ENCODE measurements at places on chromosomes 13 and 19.

DNA sequence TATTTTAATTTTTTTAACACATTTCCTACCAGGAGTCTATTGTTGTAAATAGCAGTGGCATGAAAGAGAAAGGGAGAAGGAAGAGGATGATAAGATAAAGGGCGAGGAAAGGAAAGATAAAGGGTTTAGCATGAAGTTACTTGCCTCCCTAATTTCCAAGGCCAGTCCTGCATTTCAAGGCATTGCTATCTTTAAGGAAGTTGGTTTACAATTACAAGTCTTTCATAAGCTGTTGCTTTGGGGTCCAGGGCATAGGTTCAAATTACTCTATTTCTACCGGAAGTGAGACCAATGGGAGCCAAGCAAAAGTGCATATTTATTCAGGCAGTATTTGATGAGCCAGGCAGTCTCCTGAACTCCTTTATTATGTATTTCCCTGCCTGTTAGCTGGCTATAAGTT, 27.7 kb upstream of the UBL3 start:
- DNase-seq: no peak
- no peak overlapping the region for H3K27ac ChIP-seq
- no peaks in the 10 kb centered on the region for H3K27me3 ChIP-seq

DNA sequence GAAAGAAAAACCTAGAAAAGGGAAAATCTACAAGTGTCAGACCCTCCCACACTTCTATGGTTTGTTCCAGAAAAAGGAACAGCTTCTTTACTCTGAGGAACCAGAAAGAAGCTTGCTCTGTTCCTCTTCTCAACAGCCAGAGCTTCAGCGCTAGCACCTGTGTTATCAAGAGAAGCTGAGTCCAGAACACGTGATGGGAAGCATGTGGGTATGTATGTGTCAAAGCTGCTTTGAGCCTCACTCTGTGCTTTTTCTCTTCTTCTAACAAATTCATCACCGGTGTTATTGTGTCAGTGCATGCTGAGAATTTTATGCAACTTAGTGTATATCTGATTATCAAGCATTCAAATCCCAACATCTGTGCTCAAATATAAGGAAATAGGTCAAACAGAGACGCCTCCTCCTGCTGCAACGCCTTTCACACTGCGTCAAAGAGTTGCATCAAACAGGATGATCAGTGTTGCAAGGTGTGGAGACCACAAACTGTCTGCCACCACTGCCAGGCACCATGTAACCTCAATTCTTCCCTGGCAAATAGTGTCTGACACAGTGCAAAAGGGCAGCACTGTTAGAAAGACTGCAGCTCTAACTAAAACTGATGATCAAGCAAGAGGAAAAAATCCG, 83.9 kb downstream of the LRRC63 start:
- no peaks in the 10 kb centered on the region for H3K4me1 ChIP-seq
- H3K27ac ChIP-seq: no peak overlapping the region
- DNase-seq: no peak
- no peaks in the 10 kb centered on the region for H3K36me3 ChIP-seq
- H3K4me3 ChIP-seq: no peak overlapping the region

- DNase-seq: no peak
- no peaks in the 10 kb centered on the region for H3K4me1 ChIP-seq
- no peak overlapping the region for H3K4me3 ChIP-seq
- H3K27ac ChIP-seq: no peak overlapping the region
- H3K27me3 ChIP-seq: peaks cover 23% of the 10 kb centered on the region
These were observed 158.8 kb downstream of the NHLRC3 start for GRCh38 chr13:39196965-39197646.

- no peak overlapping the region for H3K4me3 ChIP-seq
- H3K27ac ChIP-seq: no peak overlapping the region
- peaks cover 5% of the 10 kb centered on the region for H3K36me3 ChIP-seq
- no peak for DNase-seq
- peaks cover 21% of the 10 kb centered on the region for H3K4me1 ChIP-seq
These were observed 18.9 kb downstream of the SLC7A1 start for GRCh38 chr13:29576581-29576980.

DNA sequence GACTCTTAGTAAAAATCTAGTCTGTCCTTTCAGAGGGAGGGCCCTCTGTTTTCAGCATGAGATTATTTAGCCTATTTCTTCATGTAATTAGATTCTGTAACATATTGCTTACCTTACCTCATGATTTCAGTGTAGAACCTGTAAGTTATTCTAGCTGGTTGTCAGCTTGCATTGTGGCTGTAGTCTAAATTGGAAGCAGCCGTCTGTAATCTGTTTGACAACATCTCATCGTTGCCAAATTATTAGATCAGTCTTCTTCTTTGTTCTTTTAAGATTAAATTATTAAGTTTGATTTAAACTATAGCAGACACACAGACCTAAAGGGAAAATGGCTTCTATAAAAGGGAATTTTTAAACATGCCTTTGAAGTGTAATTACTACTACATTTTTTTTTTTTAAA, 34.8 kb downstream of the SLAIN1 start:
- H3K4me3 ChIP-seq: no peak overlapping the region
- H3K4me1 ChIP-seq: peaks cover 20% of the 10 kb centered on the region
- DNase-seq: no peak

- no peak for DNase-seq
- no peak overlapping the region for H3K27ac ChIP-seq
- no peaks in the 10 kb centered on the region for H3K4me1 ChIP-seq
- H3K4me3 ChIP-seq: no peak overlapping the region
- no peaks in the 10 kb centered on the region for H3K27me3 ChIP-seq
These were observed 15.4 kb upstream of the KPTN start for GRCh38 chr19:47499371-47499770.

GRCh38 chr19:38425810-38426466, at the start of gene RASGRP4:
Gene RASGRP4 (minus strand): TSS chr19:38426219. CDS start chr19:38426091, 128 bp downstream.
- peaks cover 29% of the 10 kb centered on the region for H3K27me3 ChIP-seq
- no peak within 1 kb of the TSS for H3K4me3 ChIP-seq
- H3K4me1 ChIP-seq: no peaks in the 10 kb centered on the region
- no peaks in the 10 kb centered on the region for H3K36me3 ChIP-seq

DNA sequence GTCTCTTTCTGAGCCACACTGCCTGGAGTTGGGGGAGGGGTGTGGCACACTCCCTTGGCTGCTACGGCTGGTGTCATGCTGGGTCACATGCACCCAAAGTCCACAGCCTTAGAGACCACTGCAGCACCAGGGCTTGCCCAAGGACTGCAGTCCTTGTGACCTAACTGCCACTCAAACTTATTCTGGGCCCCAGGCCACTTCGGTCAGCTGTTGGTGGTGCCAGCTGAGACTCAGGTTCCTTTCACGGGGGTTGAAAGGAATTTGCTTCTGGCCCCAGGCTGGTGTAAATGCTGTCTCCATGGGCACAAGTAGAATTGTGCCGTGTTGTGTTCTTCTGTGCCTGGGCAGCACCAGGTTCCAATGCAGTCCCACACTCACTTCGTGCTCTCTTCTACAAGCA, 9.5 kb upstream of the VN1R1 start:
- H3K27ac ChIP-seq: no peak overlapping the region
- peaks cover 40% of the 10 kb centered on the region for H3K36me3 ChIP-seq
- DNase-seq: no peak
- H3K27me3 ChIP-seq: no peaks in the 10 kb centered on the region
- no peaks in the 10 kb centered on the region for H3K4me1 ChIP-seq

- no peak overlapping the region for H3K27ac ChIP-seq
- no peaks in the 10 kb centered on the region for H3K27me3 ChIP-seq
- no peak overlapping the region for H3K4me3 ChIP-seq
- DNase-seq: no peak
These were observed 7.7 kb downstream of the RB1 start for GRCh38 chr13:48311223-48311622.

DNA sequence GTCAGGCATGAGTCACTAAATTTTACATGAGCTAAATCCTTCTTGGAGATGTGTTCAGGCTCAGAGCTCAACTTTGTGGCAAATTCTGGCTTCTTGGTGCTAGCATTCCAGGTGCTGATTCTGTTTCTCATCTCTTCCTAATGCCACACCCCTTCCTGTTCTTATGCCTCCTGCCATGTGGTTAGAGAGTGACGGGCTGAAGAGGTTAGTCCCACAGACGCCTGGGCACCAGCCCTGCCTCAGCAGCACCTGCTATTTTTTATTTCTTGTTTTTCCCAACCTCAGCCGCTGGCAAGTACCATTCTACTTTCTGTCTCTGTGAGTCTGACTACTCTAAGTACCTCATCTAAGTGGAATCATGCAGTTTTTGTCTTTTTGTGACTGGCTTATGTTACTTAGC, 329.5 kb downstream of the KCNRG start:
- H3K27me3 ChIP-seq: peaks cover 4% of the 10 kb centered on the region
- no peak for DNase-seq
- no peaks in the 10 kb centered on the region for H3K4me1 ChIP-seq
- H3K36me3 ChIP-seq: no peaks in the 10 kb centered on the region
- H3K4me3 ChIP-seq: no peak overlapping the region
- H3K27ac ChIP-seq: peak overlapping the region; percentile 40

DNA sequence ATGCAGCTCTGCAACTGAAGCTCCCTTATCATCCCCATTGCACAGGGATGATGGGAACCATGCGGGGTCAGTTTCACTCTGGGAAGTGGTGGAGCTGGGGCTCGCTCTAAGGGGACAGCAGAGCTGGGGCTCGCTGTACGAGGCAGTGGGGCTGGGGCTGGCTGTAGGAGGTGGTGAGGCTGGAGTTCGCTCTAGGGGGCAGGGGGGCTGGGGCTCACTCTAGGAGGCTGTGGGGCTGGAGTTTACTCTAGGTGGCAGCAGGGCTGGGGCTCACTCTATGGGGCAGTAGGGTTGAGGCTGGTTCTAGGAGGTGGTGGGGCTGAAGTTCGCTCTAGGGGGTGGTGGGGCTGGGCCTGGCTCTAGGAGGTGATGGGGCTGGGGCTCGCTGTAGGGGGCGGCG, 99.1 kb downstream of the UQCRFS1 start:
- no peaks in the 10 kb centered on the region for H3K36me3 ChIP-seq
- no peak for DNase-seq
- H3K27ac ChIP-seq: no peak overlapping the region
- H3K4me1 ChIP-seq: no peaks in the 10 kb centered on the region

GRCh38 chr13:52760077-52760476, 20.5 kb upstream of the CNMD start:
- no peak overlapping the region for H3K4me3 ChIP-seq

- H3K36me3 ChIP-seq: no peaks in the 10 kb centered on the region
- no peak overlapping the region for H3K27ac ChIP-seq
These were observed 40.2 kb upstream of the UBAC2 start for GRCh38 chr13:99160415-99160814.

GRCh38 chr19:19571071-19571786, 33.2 kb downstream of the CILP2 start:
- H3K27me3 ChIP-seq: no peaks in the 10 kb centered on the region
- H3K4me3 ChIP-seq: no peak overlapping the region
- peaks cover 7% of the 10 kb centered on the region for H3K36me3 ChIP-seq
- H3K27ac ChIP-seq: no peak overlapping the region
- DNase-seq: no peak
- H3K4me1 ChIP-seq: peaks cover 9% of the 10 kb centered on the region

DNA sequence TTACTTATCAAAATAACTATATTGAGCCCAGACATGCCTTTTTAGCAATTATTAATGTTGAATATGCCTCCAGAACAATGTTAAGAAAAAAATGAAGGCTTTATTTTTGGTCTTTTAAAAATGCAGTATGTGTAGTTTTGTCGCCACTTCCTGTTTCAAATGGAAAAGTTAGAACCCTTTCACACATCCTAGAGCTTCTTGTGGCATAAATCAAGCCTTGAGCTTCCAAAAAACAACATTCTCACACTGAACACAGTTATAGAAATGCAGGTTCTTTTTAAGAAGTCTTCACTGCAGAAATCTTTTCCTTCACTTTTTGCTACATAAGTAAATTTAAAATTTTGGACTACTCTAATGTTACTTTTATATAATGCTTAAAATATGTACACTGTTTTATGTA, 108.7 kb downstream of the ESD start:
- no peaks in the 10 kb centered on the region for H3K27me3 ChIP-seq
- H3K4me1 ChIP-seq: peaks cover 40% of the 10 kb centered on the region
- peaks cover 14% of the 10 kb centered on the region for H3K36me3 ChIP-seq
- peak overlapping the region; percentile 45 for H3K27ac ChIP-seq

GRCh38 chr19:30540761-30541160, 168.6 kb downstream of the ZNF536 start:
- no peaks in the 10 kb centered on the region for H3K36me3 ChIP-seq
- peaks cover 10% of the 10 kb centered on the region for H3K27me3 ChIP-seq
- H3K4me3 ChIP-seq: no peak overlapping the region
- H3K4me1 ChIP-seq: no peaks in the 10 kb centered on the region

DNA sequence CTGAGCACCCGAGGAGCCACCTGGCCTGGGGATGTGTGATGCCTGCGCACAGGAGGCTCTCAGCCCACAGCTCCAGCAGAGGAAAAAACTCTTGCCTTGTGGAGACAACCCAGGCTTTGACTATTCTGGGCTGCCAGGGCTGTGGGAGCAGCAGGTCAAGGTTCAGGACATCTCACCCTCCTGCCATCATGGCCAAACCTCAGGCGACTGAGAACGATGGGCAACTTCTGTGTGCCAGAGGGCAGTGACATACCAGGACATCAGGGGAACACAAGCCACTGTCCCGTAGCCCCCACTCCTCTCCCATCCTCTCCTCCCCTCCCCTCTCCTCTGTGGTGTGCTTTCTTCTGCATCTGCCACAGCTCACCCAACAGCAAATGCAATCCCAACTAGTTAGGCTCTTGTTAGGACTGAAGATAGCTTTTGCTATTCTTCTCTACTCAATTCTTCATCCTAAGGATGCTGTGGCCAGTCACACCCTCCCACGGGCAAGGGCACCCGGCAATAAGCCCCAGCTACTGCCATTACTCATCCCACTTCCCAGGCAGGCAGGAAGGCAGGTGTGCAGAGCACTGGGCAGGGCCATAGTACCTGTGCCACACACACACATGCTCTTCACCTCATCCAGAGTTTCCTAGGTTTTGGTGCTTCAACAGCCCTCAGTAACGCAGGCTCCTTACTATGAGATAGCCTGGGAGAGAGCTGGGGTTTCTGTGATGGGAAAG, 16.8 kb downstream of the ELL start:
- H3K27ac ChIP-seq: peak overlapping the region; percentile 79
- H3K27me3 ChIP-seq: no peaks in the 10 kb centered on the region
- H3K4me3 ChIP-seq: peak overlapping the region; percentile 14
- H3K36me3 ChIP-seq: no peaks in the 10 kb centered on the region
- no peak for DNase-seq
- H3K4me1 ChIP-seq: peaks cover 34% of the 10 kb centered on the region

- H3K4me1 ChIP-seq: no peaks in the 10 kb centered on the region
- DNase-seq: no peak
- no peaks in the 10 kb centered on the region for H3K27me3 ChIP-seq
These were observed 28.0 kb downstream of the FPR3 start for GRCh38 chr19:51822946-51823345.

GRCh38 chr19:58558066-58558622, at the start of gene UBE2M:
Gene UBE2M (minus strand): TSS chr19:58558611. CDS start chr19:58558381, 230 bp downstream.
- no peaks in the 10 kb centered on the region for H3K27me3 ChIP-seq
- H3K36me3 ChIP-seq: peaks cover 5% of the 10 kb centered on the region
- H3K27ac ChIP-seq: peak within 1 kb of the TSS; percentile 98
